ENCODE measurements at places on chromosomes 13 and 19.
A peak's percentile ranks its signal among the peaks of the same experiment; 100 is the strongest.

GRCh38 chr13:38606699-38607535, 80.0 kb upstream of the FREM2 start:
- DNase-seq, result no peak

- no peak for DNase-seq
These were observed 12.2 kb upstream of the OR10H2 start for GRCh38 chr19:15715642-15716041.

DNA sequence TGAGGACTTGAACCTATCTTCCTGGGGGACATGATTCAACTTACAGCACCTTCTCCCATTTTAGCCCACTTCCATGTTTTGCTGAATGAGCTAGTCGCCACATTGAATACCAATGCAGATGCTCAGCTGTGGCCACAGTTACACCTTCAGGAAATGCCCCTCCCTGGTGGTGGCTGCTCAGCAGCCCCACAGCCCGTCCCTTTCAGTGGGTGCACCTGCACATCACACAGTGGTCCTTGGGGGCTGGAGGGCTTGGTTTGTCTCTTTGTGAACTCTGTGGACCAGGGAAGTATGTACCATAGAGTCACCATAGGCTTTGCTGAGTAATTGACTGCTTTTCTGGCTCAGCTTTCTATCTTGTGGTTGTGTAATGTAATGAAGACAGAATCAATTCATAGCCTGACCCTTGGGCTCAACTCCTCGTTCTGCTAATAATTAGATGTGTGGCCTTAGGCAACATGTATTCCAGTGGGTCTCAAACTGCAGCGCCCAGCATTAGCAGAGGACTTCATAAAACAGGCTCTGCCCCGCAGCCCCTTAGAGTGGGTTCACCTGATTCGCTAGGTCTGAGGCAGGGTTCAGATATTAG, 48.1 kb upstream of the FARP1 start:
- DNase-seq, result no peak

GRCh38 chr13:56752636-56753035, 388.1 kb upstream of the PRR20A start:
- DNase-seq, result no peak

DNA sequence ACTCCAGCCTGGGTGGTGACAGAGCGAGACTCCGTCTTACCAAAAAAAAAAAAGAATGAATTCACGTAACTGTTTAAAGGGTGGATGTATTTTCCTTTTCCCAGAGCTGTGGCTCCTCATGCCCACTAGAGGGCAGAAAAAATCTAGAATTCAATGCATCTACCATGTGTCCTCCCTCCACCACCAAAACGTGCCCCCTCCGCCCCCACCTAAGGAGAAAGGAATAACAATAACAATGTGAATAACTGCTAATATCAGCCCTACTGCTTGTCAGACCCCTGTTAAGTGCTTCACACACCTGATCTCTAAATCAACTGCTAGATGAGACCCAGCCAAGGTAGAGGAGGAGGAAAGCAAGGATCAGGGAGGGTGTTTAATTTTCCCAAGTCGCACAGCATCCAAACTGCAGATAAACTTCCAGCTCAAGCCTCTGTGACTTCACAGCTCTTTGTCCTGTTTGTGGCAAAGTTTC, 20.2 kb upstream of the PNMA8B start:
- DNase-seq, result no peak

GRCh38 chr19:1811942-1812425, at the start of gene ATP8B3:
Gene ATP8B3, minus strand, starts transcription at chr19:1812276. Its CDS starts 540 bp downstream, at chr19:1811736.
- no peak for DNase-seq

DNA sequence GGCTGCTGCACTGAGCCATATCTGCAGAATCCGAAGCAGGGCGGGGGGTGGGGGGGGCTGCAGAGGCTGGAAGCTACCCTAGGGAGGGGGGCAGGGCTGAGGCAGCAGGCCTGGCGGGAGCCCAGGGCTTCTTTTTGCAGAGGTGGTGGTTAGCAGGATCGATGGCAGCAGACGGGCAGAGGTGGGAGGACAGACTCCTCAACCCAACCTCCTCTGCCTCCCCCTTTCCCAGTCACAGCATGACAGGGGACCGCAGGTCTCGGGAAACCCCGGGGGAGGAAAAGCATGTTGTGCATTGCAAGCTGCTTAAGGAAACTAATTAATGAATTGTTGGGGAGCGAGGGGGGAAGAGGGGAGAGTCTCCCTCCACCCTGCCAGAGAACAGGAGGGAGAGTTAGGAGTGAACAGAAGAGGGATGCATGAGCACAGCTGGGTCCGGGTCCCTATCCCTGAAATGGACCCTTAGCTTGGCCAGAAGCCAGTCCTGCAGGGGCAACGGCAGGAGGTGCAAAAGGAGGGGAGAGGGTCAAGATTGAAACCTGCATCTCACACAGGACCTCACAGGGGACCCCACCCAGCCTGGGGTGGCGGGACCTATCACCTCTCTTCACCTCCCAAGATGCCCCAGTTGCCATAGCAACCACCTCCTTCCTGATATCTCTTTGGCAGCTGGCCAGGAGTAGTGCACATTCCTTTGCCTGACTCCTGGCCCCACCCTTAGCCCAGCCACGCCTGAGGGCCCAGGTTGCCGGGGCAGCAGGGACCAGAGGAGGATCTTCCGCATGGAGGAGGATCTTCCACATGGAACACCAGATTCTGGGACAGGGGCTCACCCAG, 1.8 kb downstream of the FXYD7 start:
- DNase-seq, result no peak

GRCh38 chr19:41328842-41329225, 18.9 kb downstream of the CCDC97 start:
- DNase-seq, result no peak

DNA sequence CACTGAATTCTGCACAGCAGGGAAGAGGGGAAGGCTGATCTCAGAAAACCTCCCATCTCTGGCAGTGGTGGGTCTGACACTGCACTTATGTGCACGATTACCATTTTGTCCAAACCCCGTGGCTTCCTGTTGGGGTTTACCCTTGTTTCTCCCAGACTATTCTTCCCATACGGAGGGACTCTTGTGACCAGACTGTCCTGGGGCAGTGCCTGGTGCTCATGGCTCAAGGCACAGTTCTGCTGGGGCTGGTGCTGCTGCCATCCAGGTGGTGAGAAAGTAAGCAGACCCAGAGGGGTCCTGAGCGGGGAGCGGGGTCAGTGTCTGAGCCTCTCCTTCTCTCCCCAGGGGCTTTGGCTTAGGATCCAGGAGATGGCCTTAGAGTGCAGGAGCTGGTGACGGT, 5.1 kb upstream of the SIGLEC9 start:
- no peak for DNase-seq

DNA sequence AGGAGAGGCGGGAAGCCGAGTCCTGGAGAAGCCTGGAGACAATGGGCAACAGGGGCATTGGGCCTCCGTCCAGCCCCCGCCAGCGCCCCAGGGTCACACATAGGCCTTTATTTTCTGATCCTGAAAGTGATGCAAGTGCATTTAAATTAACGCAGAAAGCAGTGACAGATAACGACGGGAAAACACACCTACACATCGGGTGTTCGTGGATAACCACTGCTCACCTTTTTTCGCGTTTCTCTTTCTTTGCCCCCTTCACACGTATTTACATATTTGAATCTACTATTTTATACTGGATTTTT, 30.4 kb upstream of the GRTP1 start:
- DNase-seq, result no peak

DNA sequence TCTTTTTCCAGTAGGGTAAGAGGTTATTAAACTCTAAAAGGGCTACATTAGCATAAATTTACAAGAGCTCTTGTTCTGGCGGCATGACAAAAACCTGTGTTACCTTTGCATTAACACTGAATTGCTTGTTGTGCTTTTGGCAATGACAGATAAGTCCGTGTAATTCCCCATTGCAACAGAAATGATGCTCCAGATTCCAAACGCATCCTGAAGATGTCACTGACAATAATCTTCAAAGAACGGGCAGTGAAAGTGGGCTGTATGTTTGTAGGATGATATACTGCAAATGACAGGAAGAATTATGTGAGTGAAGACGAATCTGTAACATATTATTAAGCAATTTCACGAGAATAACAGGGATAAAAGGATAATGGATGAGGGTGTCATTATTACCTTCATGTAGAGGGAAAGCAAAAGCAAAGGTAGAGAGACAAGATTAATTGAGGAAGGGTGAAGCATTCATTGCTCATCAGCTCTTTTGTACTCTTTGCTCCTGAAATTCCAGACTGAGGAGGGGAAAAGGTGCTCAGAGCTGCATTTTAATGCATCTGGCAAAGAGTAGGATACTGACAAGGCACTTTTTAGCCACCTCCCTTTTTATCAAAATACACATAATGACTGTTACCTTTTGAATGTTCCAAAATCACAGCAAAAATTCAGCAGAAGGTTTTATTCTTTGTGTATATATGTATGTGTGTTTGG, 38.5 kb upstream of the MAB21L1 start:
- DNase-seq, result no peak

DNA sequence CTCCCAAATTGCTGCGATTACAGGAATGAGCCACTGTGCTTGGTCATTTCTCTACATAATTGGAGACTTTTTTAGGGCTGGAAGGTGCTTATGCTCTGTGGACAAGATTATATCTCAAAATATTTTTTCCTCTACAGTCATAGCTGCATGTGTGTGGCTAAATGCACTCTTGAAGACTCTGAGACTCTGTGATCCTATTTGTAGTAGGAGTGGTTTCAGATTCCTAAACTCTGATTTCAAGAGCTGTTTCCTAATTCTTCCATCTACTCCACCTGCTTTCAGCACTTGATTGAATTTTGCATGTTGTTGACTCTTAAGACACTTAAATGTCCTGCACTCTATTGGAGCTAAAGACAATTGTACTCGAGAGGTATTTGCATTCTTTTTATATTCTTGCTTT, 78.0 kb downstream of the KLF5 start:
- DNase-seq, result no peak

GRCh38 chr19:58021541-58022282, 12.1 kb upstream of the ZSCAN1 start:
- peak; percentile 30 for DNase-seq

GRCh38 chr19:10706990-10707389, 5.8 kb downstream of the QTRT1 start:
- no peak for DNase-seq

- DNase-seq, result no peak
These were observed 13.8 kb upstream of the COG6 start for GRCh38 chr13:39641645-39642044.

DNA sequence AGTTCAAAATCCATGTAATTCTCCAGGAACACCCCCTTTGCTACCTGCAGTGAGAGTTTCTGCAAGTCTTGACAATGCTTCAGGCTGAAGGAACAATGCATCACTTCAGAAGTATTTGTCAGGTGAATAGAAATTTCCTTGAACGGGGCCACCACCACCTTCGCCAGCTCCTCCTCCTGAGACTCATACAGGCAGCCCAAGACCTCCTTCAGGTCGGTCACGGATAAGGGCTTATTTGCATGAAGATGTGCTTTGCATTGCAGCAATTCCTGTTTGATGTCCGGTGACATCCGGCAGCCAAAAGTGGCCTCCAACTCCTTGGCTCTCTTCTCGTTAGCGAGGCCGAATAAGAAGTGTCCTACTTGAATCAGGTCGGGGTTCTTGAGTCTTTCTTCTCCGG, 8.4 kb downstream of the NLRP7 start:
- no peak for DNase-seq

DNA sequence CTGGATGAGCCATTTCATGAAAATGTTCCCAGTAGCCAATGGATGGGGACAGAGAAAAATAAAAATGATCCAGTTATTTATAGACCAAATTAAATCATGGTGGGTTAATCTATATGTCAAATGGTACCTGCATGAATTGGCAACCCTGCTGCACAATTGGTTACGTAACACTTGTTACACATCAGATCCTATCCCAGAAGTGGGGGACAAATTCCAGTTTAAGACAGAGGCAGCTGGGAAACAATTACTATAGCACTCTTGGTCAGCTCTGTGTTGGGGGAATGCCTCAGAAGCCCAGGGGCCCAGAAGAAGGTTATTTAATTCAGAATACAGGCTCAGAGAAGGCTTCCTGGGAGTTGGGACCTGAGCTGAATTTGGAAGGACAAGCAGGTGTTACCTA, 81.1 kb upstream of the FLT1 start:
- DNase-seq, result no peak

- DNase-seq, result no peak
These were observed 14.2 kb upstream of the ZFP30 start for GRCh38 chr19:37669450-37669914.

DNA sequence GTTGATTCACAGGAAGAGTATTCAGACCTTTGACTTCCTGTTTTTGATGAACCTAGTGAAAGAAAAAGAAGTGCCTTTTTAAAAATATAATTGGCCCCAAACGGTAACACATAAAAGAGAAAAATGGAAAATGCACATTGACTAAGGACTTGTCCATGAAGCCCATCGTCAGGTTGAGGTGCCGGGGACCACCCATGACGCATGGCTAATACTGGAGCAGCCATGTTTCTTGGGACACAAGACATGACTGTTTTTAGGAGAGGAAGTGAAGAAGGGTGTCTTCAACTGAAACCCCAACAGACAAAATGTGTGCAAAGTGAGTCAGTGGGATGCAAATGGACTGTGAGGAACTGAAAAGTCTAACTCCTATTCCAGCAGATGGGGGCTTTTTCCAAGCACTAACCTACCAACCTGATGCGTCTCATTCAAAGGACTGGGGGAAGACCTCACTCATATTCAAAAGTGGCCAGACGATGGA, 459.4 kb downstream of the FOXO1 start:
- no peak for DNase-seq

- DNase-seq, result no peak
These were observed at the start of gene GPR183 for GRCh38 chr13:99307247-99307646. Gene GPR183, minus strand, starts transcription at chr13:99307399. Its CDS starts 11,254 bp downstream, at chr13:99296145.

- no peak for DNase-seq
These were observed 195.7 kb upstream of the IPO5 start for GRCh38 chr13:97757807-97758206.

GRCh38 chr13:50085063-50085462, 69.8 kb downstream of the KCNRG start:
- DNase-seq, result no peak

GRCh38 chr13:111270126-111270525, 50.3 kb upstream of the TEX29 start:
- no peak for DNase-seq

- no peak for DNase-seq
These were observed 15.2 kb upstream of the MCF2L start for GRCh38 chr13:112953591-112954487.

- no peak for DNase-seq
These were observed 1.8 kb downstream of the DPF1 start for GRCh38 chr19:38221919-38222830.

DNA sequence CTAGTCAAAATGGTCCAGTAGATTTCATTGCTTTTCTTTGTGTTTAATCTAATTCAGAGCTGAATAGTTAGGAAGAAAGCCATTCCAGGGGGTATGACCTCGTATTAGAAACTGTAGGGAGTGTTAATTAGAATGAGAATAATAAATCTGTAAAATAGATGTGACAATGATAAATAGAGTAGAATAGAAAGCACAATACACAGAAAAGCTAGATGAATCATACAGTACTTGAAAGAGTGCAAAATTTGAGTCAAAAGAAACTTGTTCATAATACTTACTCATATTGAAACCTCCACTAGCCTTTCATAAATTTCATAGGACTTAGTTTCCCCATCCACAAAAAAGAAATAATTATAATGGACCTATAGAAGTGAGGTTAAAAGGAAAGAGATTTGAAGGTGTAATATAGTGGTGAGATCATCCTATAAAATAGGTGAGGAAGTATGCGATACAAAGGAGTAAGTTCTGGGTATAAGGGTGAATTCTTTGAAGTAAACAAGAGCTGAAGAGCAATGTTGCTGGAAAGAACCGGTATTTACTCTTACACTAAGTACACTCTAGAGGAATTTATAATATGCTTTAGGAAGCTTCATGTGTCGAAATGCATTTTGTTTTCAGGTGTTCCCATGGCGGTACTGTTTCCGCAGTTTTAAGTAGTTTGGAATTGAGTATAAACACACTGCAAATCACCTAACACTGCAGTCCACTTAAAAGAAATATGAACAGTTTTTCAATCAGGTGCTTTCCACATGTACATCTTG, 21.9 kb downstream of the PCDH17 start:
- DNase-seq, result no peak

All from activated CD4-positive, alpha-beta T cell treated with anti-CD3 and anti-CD28 coated beads, Interleukin-2, amount 50 U/mL, for 48 hours (primary cell).